Activated CD4-positive, CD25-positive, alpha-beta regulatory T cell (primary cell): ENCODE measurements at places on chromosomes 11 and 22.

DNA sequence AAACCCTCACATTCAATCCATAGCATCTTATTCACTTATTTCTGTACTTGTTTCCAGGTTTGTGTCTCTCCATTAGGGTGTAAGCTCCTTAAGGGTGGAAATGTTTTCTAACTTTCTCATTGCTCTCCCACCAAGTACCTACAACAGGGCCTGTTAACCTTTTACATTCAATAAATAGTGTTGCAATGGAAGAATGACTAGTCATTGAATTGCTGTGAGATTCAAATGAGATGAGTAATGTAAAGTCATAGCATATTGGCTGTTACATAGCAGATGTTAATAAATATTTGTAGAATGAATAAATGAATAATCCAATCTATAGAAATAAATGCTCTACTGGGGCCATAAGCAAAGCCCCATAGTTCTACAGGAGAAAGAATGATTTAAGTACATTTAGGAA lies 75.4 kb upstream of the DDI1 start:
- no peak for DNase-seq

DNA sequence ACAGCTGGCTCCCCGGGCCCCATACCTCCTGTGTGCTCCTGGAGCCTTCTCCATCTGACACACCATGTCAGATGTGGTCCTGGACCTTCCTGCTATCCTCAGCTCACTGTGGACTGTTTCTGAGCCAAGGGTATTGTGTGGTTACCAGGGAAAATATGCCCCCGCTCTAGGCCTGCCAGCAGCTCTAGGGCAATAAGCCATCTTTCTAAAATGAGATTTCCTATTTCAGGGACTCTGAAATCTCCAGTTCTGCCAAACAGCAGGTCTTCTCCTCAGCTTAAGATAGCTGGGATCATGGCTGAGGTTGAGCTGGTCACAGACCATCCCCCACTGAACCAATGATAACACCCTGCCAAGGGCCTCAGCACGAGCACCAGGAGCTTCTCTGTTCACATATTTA lies 227.6 kb downstream of the ST3GAL4 start:
- no peak for DNase-seq

DNA sequence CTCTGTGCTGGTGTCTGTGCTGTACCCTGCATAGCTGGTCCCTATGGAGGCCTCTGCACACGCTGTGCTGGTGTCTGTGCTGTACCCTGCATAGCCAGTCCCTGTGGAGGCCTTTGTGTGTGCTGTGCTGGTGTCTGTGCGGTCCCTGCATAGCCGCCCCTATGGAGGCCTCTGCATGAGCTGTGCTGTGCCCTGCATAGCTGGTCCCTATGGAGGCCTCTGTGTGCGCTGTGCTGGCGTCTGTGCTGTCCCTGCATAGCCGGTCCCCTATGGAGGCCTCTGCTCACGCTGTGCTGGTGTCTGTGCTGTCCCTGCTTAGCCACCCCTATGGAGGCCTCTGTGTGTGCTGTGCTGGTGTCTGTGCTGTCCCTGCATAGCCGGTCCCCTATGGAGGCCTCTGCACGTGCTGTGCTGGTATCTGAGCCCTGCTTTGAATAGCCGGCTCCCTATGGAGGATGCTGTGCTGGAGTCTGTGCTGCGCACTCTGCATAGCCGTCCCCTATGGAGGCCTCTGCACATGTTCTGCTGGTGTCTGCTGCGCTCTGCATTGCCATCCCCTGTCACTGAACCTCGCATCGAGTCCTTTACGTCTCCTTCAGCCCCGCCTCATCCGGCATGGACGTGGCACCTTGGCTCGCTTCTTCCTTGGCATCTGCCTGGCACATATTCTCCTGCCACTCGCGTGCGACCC lies 6.2 kb downstream of the NADSYN1 start:
- DNase-seq: no peak

- no peak for DNase-seq
These were observed 23.7 kb downstream of the NF2 start for GRCh38 chr22:29627196-29627535.

GRCh38 chr22:45338795-45339194 lies 29.1 kb downstream of the FAM118A start:
- DNase-seq: no peak

- DNase-seq: peak; percentile 24
These were observed 6.7 kb upstream of the AP1B1 start for GRCh38 chr22:29394931-29395581.

DNA sequence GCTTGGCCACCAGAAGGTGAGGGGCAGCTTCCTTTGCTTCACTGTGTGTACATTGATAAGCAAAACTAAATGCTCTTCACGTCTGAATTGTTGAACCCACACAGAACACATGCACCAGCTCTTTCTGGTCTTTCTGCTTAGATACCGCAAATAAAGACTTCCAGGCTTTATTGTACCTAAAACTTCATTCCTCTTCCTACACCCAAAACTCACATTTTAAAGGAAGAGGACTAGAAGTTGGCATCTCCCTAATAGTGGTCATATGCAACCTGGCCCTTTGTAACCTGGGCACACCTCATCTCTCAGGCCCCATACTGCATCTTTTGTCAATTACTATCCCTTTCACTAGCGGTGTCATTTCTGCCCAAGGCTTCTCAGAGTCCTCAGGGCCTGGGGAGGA lies 5.9 kb downstream of the SLC17A6 start:
- DNase-seq: no peak

- no peak for DNase-seq
These were observed 1437.2 kb downstream of the TBC1D22A start for GRCh38 chr22:48199667-48200066.

GRCh38 chr11:71474141-71474770 lies 21.3 kb downstream of the NADSYN1 start:
- DNase-seq: no peak
